ENCODE measurements at places on chromosomes 12 and 14.

DNA sequence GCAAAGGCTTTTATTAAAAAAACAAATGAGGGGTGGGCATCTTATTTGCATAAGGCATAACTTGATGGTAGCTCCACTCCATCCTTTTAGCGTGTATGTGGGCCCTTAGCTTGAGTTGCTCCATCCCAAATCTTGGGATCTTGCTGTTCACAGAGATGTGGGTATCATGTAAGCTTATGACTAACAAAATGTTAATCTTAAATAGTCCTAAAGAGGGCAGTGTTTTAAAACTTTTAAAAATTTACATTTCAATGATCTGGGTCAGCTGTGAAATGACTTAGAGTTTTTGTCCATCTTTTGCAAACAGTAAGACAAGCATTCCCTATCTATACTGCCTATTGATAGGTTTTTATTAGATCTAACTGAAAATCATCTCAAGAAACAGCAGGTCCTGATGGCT lies 86.0 kb downstream of the SLCO1A2 start:
- DNase-seq, result no peak

GRCh38 chr12:39419471-39419870 lies 23.4 kb downstream of the KIF21A start:
- DNase-seq, result no peak

DNA sequence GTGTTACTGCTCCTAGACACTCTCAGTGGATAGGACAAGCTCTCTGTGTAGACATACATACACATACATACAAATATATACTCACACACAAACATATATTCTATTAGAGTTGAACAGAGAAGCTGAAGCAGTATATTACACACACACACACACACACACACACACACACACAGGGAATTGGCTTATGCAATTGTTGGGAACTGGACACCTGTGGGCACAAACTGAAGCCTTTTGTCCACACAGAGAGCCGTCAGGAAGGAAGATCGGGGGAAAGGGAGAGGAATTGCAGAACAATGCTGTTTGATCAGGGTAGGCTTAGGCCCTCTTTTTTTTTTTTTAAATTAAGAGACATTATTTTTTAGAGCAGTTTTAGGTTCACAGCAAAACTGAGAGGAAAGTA lies 180.7 kb upstream of the DDHD1 start:
- no peak for DNase-seq

DNA sequence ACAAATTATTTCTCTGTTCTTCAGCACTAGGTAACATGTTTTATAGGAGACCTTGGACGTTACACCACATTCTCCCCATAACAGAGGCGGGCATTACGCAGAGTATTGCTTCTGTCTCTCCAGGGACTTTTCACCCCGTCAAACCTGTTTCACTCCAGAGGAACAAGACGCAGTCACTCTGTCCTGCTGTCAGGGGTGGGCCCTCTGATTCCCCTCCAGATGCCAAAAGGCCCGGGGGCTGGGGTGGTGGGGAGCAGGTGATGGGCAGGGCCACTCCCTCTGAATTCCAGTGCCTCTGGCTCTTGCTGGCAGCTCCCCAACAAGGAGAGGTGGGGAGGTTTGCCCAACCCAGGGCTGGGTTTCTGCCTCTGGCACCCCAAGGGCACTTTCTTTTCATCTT lies 71.9 kb downstream of the NTF3 start:
- no peak for DNase-seq

GRCh38 chr12:28427046-28427445 lies 236.8 kb downstream of the CCDC91 start:
- DNase-seq, result no peak

DNA sequence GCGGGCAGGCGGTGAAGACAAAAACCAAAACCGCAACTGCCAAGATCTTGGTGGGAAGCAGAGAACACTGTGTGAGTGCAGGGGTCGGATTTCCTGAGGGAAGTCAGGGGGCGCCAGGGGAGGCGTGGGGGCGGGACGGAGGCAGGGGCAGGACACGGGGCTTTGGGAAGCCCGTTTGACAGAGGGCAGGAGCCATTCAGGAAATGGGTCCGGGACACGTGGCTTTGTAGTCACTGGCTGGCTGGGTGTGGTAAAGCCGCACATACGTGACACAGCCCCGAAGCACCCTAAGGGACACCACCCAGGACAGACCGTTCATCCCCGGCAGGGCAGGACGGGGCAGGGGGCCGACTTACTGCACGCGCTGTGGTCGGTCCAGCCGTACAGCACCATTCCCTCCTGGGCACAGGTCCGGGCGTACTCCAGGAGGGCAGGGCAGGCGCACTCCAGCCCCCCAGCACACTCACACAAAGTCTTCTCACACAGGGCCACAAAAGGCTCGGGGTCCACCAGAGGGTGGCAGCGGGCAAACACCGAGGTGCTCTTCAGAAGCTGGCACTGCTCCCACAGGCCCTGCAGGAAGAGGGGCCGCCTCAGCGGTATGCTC lies 49.4 kb downstream of the VWF start:
- DNase-seq, result no peak

- DNase-seq, result no peak
Measured at GRCh38 chr12:28603801-28604200, 413.5 kb downstream of the CCDC91 start.

DNA sequence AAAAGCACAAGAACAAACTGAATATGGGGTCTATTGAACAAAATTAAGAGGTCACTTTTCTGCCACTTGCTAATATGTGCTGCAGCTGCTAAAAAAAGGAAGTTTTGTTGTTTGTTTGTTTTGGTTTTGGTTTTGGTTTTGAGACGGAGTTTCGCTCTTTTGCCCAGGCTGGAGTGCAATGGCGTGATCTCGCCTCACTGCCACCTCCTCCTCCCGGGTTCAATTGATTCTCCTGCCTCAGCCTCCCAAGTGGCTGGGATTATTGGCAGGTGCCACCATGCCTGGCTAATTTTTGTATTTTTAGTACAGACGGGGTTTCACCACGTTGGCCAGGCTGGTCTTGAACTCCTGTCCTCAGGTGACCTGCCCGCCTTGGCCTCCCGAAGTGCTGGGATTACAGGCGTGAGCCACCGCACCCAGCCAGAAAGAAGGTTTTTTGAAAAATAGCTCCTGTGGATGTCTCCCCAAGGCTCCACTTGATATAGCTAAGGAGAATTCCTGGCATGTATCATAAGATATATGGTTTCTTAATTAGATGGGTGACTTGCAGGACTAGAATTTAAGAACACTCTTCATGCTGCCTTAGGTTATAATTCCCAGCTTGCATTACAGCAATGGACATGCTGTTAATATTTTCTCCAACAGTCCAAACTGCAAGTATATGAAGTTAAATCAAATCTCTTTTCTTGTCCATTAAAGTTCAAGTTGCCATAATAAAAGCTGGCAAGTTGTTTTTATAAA lies 237.6 kb upstream of the AMIGO2 start:
- DNase-seq, result no peak

GRCh38 chr12:125882141-125882540 lies 816.9 kb downstream of the AACS start:
- no peak for DNase-seq

DNA sequence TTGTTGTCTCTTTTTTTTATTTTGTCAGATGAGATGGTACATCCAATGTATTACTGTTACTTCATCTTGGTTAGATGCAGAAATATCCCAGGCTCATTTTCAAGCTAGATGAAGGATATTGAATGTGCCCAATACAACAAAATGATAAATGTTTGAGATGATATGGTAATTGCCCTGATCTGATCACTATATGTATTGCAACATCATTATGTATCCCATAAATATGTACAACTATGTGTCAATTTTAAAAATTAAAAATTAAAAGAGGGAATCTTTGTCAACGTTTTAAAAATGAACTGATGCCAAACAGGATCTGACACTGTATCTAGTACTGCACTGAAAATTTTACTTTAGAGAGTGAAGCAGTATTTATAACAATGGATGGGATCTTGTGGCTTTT lies 78.5 kb downstream of the PPM1H start:
- DNase-seq, result no peak

GRCh38 chr12:120049426-120049825 lies 60.4 kb downstream of the BICDL1 start:
- DNase-seq, result no peak

DNA sequence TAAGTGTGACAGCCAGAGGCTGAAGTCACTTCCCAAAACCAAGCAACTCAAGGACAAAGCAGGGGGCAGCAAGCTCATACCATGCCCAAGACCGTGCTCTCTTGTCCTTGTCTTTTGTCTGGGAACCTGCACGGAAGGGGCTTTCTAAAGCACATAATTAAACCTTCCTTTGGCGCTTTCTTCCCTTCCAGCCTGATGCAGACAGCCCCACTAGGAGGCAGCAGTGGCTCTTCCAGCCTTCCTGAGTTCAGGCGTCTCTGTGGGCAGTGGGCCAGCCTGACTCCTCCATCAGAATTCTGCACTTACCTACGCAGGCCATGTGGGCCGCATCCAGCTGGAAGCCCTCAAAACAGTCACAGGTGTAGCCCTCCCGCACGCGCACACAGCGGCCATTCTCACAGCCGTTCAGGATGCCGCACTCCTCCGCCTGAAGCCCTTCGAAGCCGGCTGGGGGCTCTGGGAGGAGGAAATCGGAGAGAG lies 7.6 kb downstream of the ISCA2 start:
- DNase-seq, result no peak

GRCh38 chr14:26856876-26857518 lies 259.2 kb upstream of the NOVA1 start:
- DNase-seq, result no peak

DNA sequence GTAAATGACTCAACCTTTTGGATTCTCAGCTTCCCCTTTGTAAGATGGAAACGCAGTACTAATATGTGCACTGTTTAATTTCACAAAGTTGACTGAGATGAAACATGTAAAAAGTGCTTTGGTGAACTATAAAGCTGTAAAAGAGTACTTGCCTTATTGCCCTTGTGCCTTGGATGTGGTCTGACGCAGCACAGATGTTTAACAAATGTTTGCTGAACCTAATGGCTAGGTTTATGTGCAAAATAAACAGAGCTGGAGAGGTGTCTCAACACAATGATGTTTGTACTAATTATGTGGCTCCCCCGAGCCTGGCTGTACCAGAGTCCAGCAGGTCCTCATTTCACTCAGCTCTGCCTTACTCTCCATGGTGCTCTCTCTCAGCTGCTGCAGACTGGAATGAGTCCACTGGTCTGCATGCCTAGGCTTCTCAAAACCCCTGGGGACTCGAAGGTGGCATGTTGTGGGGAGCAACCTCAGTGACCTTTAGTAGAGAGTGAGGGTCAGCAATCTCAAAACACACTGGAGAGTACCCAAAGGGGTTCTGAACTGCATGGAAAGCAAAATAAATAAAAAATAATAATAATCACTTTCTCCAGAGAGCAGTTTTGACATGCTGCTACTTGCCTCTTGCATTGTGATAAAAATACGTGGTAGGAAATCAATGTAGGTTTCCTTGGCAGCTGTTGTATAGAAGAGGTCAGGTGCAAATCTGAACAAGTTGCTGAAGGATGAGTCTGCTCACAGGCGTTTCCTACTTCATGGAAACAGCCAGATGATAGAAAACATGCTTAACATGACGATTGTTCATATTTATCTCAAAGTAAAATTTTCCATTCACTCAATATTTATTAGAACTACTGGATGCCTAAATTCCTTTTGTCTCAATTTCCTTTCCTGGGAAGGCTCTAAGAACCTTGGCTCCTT lies 8.5 kb upstream of the AMIGO2 start:
- DNase-seq, result no peak

GRCh38 chr12:86683568-86684304 lies 427.5 kb upstream of the MGAT4C start:
- DNase-seq, result no peak

GRCh38 chr14:21098892-21099595 lies 589 bp upstream of the ZNF219 start:
- no peak for DNase-seq

DNA sequence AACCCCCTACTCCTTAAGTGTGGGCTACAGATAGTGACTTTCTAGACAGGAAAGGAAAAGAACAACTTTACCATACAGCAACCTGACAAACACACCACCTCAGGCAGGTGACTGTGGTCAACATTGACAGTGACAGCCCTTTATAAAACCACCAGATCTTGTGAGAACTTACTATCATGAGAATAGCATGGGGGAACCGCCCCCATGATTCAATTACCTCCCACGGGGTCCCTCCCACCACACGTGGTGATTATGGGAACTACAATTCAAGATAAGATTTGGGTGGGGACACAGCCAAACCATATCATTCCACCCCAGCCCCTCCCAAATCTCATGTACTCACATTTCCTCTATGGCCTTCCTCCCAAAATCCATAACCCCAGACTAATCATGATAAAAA lies 16.3 kb downstream of the OR10P1 start:
- no peak for DNase-seq

- no peak for DNase-seq
Measured at GRCh38 chr12:108694812-108695278, 36.5 kb downstream of the CORO1C start.

DNA sequence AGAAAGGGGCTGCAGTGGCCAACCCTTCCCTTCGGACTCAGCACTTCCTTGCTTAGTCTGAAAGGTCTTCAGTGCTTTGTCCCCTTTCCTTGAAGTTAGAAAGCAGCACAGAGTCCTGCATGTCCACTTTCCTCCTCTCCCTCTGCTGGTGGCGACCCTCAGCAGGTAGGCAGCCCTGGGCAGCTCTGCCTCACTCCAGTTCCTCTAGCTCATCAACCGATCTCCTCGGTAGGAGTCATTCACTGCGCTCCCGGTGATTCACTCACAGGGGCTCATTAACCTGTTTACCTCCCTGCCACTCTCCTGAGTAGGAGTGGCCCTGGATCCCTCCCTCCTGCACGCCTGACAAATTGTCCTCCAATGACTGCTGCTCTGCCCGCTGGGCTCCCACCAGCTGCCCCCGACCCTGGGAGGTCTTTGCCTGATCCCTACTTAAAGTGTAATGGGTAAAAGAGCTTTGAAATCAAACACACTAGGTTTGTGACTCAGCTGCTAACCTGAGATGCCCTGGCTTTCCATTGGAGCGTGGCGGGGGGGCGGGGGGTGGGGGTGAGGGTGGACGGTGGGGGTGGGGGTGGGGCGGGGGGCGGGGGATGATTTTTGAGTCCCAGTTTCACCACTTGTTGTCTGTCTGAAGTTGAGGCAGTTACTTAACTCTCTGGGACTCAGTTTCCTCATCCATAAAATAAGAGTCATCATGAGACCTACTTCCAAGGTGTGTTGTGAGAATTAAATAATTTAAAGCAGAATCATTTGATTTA lies 4.2 kb downstream of the SCNN1A start:
- no peak for DNase-seq

- no peak for DNase-seq
Measured at GRCh38 chr12:131096681-131097181, 143.0 kb downstream of the ADGRD1 start.

- no peak for DNase-seq
Measured at GRCh38 chr12:117390866-117391265, 29.4 kb upstream of the NOS1 start.

Measured in T follicular helper cell (primary cell).